ENCODE measurements at places on chromosomes 3 and 15.

GRCh38 chr15:49918121-49918520 lies 200.9 kb downstream of the ATP8B4 start:
- no peaks in the 10 kb centered on the region for H3K27me3 ChIP-seq
- no peaks in the 10 kb centered on the region for H3K4me1 ChIP-seq
- DNase-seq, result no peak
- H3K4me3 ChIP-seq, result no peak overlapping the region
- H3K36me3 ChIP-seq, result no peaks in the 10 kb centered on the region

DNA sequence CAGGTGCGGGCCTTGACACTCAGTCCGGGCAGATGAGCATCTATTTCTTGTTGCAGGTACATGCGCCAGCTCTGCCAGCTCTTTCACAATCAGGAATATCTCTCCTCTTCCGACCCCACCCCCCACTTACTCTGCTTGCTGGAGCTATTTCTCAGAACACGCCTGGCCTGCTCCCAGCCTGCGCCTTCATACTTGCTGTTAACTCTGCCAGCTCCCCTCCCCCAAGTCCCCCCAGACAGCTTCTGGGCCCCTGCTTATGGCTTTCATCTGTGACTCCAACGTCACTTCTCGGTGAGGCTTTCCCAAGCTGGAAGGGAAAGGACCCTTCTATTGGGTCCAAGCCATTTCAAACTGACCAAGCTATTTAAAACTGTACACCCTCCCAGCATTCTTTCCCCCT lies 15.2 kb downstream of the MAGEF1 start:
- H3K4me1 ChIP-seq, result peaks cover 3% of the 10 kb centered on the region
- no peak for DNase-seq
- H3K27ac ChIP-seq, result no peak overlapping the region
- no peaks in the 10 kb centered on the region for H3K27me3 ChIP-seq

DNA sequence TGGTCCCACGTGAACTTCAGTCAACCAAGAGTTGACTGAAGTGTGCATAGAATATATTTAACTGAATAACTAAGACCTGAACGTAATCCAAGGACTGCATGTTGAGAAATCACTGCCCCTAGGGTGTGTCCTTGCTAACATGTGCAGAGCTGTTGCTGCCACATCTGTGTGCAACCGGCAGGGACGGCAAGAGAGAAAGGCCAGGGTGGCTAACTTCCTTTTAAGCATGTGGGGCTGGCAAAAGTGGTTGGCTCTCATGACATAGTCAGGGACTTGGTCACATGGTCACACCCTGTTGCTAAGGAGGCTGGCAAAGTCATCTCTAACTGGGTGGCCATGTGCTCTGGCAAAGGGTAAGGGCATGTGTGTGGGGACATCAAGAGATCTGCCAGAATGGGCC lies 52.4 kb downstream of the GASK1A start:
- no peak overlapping the region for H3K27ac ChIP-seq
- H3K36me3 ChIP-seq, result peaks cover 2% of the 10 kb centered on the region
- H3K4me3 ChIP-seq, result no peak overlapping the region

DNA sequence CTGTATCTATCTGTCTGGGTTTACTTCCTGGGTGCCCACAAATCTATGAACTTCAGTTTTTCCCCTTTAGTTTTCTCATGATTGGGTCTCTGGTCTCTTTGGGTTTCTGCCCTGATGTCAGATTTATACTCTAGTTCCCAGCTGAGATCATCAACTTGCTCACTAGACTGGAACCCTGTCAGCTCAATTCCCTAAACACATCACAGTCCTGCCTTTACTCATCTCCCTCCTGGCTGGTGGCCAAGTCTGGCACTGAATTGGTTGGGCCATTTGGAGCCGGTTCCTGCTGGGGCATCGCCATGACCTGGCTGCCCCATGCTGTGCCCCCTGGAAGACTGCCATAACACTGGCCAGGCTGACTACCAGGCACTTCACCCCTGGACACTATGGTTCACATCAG lies 345.3 kb downstream of the CHST2 start:
- no peaks in the 10 kb centered on the region for H3K36me3 ChIP-seq
- H3K4me3 ChIP-seq, result no peak overlapping the region
- no peak for DNase-seq
- H3K4me1 ChIP-seq, result no peaks in the 10 kb centered on the region
- H3K27me3 ChIP-seq, result no peaks in the 10 kb centered on the region
- H3K27ac ChIP-seq, result no peak overlapping the region

GRCh38 chr3:186359078-186359477 lies 3.0 kb downstream of the DGKG start:
- no peaks in the 10 kb centered on the region for H3K36me3 ChIP-seq
- peaks cover 36% of the 10 kb centered on the region for H3K27me3 ChIP-seq
- no peaks in the 10 kb centered on the region for H3K4me1 ChIP-seq
- H3K27ac ChIP-seq, result no peak overlapping the region
- no peak for DNase-seq

GRCh38 chr3:72848703-72849081 lies 447 bp upstream of the SHQ1 start:
- DNase-seq, result no peak
- H3K27ac ChIP-seq, result no peak overlapping the region
- H3K4me3 ChIP-seq, result peak overlapping the region; percentile 95
- peaks cover 5% of the 10 kb centered on the region for H3K27me3 ChIP-seq

GRCh38 chr15:70376031-70376928 lies 278.6 kb upstream of the TLE3 start:
- peaks cover 9% of the 10 kb centered on the region for H3K4me1 ChIP-seq
- no peak for DNase-seq

DNA sequence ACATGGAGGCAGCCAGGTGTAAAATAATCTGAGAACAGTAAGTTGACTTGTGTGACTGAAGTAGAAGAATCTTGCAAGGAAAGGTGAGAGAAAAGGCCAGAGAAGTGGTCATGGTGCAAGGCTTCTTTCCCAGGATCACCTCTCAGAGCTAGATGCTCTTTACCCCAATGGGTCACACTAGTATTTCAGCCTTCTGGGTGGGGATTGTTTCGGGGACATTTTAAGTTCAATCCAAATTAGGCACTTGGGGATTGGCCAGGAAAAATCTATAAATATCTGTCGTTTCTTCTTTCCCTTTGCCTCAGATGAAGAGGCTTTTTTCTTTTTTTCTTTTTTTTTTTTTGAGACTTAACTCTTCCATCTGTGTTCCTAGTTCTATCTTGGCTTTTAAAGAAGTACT lies 188.0 kb downstream of the KLHL25 start:
- no peak for DNase-seq
- no peak overlapping the region for H3K27ac ChIP-seq
- H3K36me3 ChIP-seq, result no peaks in the 10 kb centered on the region
- no peak overlapping the region for H3K4me3 ChIP-seq
- no peaks in the 10 kb centered on the region for H3K4me1 ChIP-seq

- no peaks in the 10 kb centered on the region for H3K36me3 ChIP-seq
- no peak for DNase-seq
- no peak overlapping the region for H3K4me3 ChIP-seq
- no peak overlapping the region for H3K27ac ChIP-seq
These were observed 100.6 kb upstream of the GOLGA6L6 start for GRCh38 chr15:20642054-20642767.

GRCh38 chr3:159824333-159824732 lies 164.3 kb upstream of the IL12A start:
- no peak for DNase-seq
- no peak overlapping the region for H3K4me3 ChIP-seq
- H3K27me3 ChIP-seq, result no peaks in the 10 kb centered on the region
- H3K4me1 ChIP-seq, result no peaks in the 10 kb centered on the region
- H3K27ac ChIP-seq, result no peak overlapping the region
- H3K36me3 ChIP-seq, result no peaks in the 10 kb centered on the region

GRCh38 chr15:57521503-57521902 lies 70.2 kb upstream of the MYZAP start:
- H3K4me3 ChIP-seq, result no peak overlapping the region
- H3K36me3 ChIP-seq, result no peaks in the 10 kb centered on the region
- no peaks in the 10 kb centered on the region for H3K27me3 ChIP-seq
- no peaks in the 10 kb centered on the region for H3K4me1 ChIP-seq

All from iPS DF 6.9 (cell line).